HFF-Myc (cell line): ENCODE measurements at places on chromosomes 1 and 21.

GRCh38 chr1:69284508-69284907 lies 283.2 kb upstream of the LRRC7 start:
- DNase-seq, result no peak

- DNase-seq, result no peak
These were observed 4.9 kb upstream of the OMA1 start for GRCh38 chr1:58551186-58552140.

GRCh38 chr1:229716069-229716468 lies 90.0 kb downstream of the URB2 start:
- no peak for DNase-seq

- DNase-seq, result no peak
These were observed 1544.6 kb upstream of the B3GALT2 start for GRCh38 chr1:194731025-194731424.

- DNase-seq, result peak; percentile 96
These were observed 73.2 kb upstream of the CNIH3 start for GRCh38 chr1:224542783-224543440.

DNA sequence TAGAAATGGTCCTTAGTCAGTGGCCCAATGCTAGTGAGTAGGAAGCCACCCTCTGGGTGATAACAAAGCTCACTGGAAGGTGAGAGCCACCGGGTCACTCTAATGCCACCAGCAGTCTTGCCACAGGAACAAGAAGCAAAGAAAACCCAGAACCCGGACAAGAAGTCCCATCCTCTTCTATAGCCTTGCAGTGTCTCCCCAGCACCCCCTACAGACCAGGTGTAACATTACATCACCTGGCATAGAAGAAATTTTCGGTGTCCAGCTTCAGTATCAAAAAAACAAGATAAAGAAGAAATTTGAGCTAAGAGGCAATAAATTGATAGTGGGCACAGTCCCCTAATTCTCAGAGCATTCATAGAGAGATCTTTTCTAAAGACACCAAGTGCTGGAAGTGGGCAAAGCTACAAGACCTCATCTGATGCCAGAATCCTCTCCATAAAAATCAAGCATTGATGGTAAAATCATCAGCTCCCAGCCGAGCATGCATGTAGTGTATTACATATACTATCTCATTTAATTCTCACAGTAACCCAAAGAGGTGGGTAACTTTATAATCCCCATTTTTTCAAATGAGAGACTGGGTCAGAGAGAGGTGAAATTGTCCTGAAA lies 491.0 kb downstream of the MATN1 start:
- no peak for DNase-seq

DNA sequence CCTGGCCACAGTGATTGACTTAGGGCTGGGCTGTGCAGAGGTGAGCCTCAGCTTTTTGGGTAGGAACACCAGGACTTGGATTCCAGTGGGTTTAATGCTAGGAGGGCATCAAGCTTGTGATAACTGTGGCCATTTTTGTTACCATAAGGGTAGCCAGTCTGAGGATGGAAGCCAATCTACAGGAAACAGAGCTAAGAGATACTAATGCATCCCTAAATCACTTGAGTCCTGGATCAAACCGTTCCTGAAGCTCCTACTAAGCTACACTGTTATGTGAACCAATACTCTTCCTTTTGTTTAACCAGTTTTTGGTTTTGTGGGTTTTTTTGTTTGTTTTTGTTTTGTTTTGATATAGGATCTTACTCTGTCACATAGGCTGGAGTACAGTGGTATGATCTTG lies 12.2 kb downstream of the KIAA2013 start:
- DNase-seq, result no peak

- no peak for DNase-seq
These were observed 30.2 kb downstream of the RAB3B start for GRCh38 chr1:51960262-51960661.

DNA sequence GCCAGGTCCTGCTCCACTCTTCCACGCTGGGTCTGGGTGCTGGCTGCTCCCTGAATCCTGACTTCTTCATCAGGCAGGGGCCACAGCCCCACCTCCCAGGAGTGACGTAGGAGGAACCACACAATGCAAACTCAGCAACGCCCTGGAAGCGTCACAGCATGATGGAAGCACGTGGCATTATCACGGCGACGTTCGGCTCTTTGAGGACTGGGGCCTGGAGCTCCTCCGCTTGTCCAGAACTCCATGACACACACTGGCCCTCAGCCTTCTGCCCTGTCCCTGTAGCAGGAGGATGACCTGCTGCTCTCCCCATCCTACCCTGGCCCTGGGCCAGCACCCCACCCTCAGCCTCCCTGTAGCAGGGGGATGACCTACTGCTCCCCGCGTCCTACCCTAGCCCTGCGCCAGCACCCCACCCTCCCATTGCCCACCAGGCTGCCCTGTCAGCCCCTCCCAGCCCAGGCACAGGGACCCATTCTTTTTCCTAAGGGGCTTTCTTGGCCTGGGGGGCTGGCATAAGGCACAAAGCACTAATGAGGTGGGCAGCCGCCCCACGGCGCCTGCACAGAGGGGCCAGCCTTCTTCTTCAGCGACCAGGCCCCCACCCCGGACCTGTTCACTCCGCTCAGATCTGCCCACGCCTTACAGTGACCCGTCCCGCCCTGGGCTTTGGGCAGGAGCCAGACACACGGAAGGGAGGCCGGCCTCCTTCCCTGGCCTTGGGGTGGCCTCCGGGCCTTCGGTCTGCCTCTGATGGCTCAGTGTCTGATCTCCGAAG lies 65.7 kb downstream of the DHRS3 start:
- no peak for DNase-seq

DNA sequence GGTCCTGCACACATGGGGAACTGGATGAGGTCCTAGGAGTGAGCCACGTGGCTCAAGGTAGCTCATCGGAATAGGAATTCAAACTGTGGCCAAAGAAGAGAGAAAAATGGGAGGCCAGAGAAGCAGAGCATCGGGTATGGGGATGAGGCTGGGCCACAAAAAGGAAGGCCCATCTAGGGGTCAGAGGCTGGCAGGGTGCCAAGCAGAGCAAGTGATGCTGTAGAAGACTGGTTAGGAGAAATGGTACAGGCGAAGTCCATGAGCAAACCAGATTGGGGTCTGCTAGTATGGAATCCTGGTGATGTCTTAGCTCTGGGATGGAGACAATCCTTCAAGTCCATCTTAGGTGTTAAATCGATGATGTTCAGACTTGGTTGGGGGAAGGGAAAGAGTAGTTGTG lies 68.0 kb downstream of the TEX35 start:
- DNase-seq, result no peak

DNA sequence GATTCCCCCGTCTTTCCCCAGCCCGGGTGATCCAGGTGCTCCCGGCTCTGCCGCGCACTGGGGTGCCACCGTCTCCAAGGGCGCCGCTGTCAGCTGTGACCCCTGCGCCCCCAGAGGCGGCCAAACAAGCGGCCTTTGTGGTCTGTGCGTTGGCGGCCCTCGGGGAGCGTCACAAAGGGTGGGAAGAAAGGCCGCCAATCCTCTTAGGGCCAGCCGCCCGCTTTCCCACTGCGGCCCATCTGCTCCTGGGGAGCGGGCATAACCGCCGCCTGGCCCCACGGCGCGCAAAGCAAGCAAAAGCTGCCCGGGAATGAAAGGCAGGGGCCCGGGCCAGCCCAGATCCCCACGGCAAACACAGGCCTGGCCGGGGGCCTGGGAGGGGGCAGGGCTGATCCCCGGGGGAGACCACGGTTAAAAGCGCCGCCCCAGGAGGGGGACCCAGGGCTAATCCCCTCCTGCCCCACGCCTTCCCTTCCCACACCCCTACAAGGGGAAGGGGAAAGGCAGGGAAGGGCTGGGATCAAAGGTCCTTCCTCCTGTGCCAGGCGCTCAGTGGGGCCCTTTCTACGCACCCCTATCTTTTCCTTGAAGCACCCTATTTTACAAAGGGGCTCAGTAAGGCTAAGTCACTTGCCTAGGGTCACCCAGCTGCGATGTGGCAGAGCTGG lies 24.0 kb downstream of the C1QB start:
- DNase-seq, result no peak
